ENCODE measurements at places on chromosomes 12 and 14. TPM values are rescaled to one million over a fixed set of nuclear protein-coding genes. Genes with fewer than 3 reads are reported as not detected.

Gene NEUROD4
- total RNA-seq, result not detected

DNA sequence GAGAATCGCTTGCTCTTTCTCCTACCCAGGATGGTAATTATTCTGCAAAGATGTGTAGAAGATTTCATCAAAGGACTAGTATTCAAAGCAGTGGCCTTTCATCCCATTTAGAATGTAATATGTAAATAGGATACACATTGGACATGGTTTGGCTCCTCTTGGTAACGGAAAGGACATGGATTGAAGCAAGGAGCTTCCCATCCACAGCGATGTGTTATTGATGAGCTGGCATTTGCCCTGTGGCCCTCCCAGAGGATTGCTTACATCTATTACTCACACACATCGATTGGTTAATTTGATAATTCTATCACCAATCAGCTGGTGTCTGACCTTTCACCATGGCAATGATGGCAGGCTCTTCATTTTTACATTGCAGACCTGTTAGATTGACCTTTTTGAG, 458.4 kb downstream of the EGLN3 start:
- no peaks in the 10 kb centered on the region for H3K36me3 ChIP-seq
- no peaks in the 10 kb centered on the region for H3K27me3 ChIP-seq
- H3K27ac ChIP-seq, result no peak overlapping the region

GRCh38 chr12:126663304-126664094, 1598.3 kb downstream of the AACS start:
- H3K27me3 ChIP-seq, result no peaks in the 10 kb centered on the region
- H3K27ac ChIP-seq, result no peak overlapping the region
- H3K4me3 ChIP-seq, result no peak overlapping the region
- H3K36me3 ChIP-seq, result no peaks in the 10 kb centered on the region
- peak; percentile 16 for DNase-seq

Gene LARP4
- total RNA-seq, result 48.7 TPM

GRCh38 chr12:32454075-32454474, 54.7 kb downstream of the FGD4 start:
- peak overlapping the region; percentile 74 for H3K27ac ChIP-seq
- DNase-seq, result peak; percentile 40
- no peaks in the 10 kb centered on the region for H3K36me3 ChIP-seq

Gene DIP2B
- total RNA-seq, result 31.8 TPM

- H3K4me3 ChIP-seq, result no peak overlapping the region
- no peak overlapping the region for H3K27ac ChIP-seq
- H3K27me3 ChIP-seq, result no peaks in the 10 kb centered on the region
- DNase-seq, result no peak
- H3K36me3 ChIP-seq, result no peaks in the 10 kb centered on the region
These were observed 132.2 kb upstream of the NUDT4 start for GRCh38 chr12:93245543-93245942.

- H3K4me1 ChIP-seq, result peaks cover 3% of the 10 kb centered on the region
- H3K36me3 ChIP-seq, result no peaks in the 10 kb centered on the region
These were observed 89.7 kb downstream of the ESRRB start for GRCh38 chr14:76465664-76466063.

GRCh38 chr12:57734591-57734990, 4.0 kb downstream of the AGAP2 start:
- no peaks in the 10 kb centered on the region for H3K36me3 ChIP-seq
- no peak for DNase-seq
- H3K4me3 ChIP-seq, result no peak overlapping the region
- H3K27ac ChIP-seq, result no peak overlapping the region
- H3K4me1 ChIP-seq, result peaks cover 23% of the 10 kb centered on the region

Gene NUAK1
- 5.3 TPM for total RNA-seq

Gene SSPN
- 4.1 TPM for total RNA-seq

Gene CLMN
- total RNA-seq, result 15.7 TPM

Gene POTEM
- not detected for total RNA-seq

- no peaks in the 10 kb centered on the region for H3K27me3 ChIP-seq
- H3K4me1 ChIP-seq, result peaks cover 19% of the 10 kb centered on the region
- no peak overlapping the region for H3K4me3 ChIP-seq
- no peaks in the 10 kb centered on the region for H3K36me3 ChIP-seq
- H3K27ac ChIP-seq, result peak overlapping the region; percentile 39
These were observed 27.0 kb downstream of the PPP1R13B start for GRCh38 chr14:103820382-103820781.

DNA sequence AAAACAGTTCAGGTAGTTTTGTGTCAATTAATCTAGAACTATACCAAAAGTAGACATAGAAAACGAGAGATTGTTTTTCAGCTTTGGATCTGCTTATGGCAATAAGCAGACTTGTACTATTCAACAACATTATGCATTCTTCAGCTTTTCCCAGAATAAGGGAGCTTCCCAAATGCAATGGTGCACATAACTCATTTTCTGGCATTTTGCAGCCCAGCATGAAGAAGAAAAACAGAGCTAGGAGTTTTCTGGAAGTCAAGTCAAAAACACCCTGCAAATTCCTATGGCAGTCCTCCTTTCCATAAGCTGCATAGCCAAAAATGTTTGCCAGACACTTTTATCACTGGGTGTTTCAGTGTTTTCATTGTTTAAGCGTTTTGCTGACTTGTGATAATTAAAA, 314.7 kb downstream of the NAV3 start:
- no peaks in the 10 kb centered on the region for H3K36me3 ChIP-seq
- no peaks in the 10 kb centered on the region for H3K27me3 ChIP-seq
- H3K4me3 ChIP-seq, result no peak overlapping the region
- no peak for DNase-seq
- H3K4me1 ChIP-seq, result no peaks in the 10 kb centered on the region
- no peak overlapping the region for H3K27ac ChIP-seq

DNA sequence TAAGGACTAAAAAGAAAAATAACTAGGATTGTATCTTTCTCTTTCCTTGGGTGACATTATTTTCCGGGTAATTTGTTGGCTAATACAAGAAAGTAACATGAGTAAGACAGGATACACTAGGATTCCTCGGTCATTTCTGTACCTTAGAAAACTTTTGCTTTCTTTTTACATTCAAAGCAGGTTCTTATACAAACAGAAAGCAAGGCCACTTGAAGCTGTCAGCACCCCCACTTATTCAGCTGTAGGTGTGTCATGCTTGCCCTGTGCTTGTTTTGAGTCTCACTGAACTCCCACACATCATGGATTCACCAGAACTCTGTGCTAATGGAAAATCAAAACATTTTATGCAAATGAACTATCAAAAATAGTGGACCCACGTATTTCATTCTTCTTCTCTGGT, 266.8 kb upstream of the CLEC14A start:
- H3K4me3 ChIP-seq, result no peak overlapping the region
- H3K27ac ChIP-seq, result no peak overlapping the region
- no peaks in the 10 kb centered on the region for H3K36me3 ChIP-seq

GRCh38 chr12:31245822-31246469, 80.0 kb downstream of the SINHCAF start:
- H3K4me1 ChIP-seq, result no peaks in the 10 kb centered on the region
- no peak overlapping the region for H3K4me3 ChIP-seq
- DNase-seq, result no peak
- no peaks in the 10 kb centered on the region for H3K36me3 ChIP-seq
- H3K27ac ChIP-seq, result no peak overlapping the region

- H3K4me1 ChIP-seq, result no peaks in the 10 kb centered on the region
- H3K4me3 ChIP-seq, result no peak overlapping the region
- H3K27ac ChIP-seq, result no peak overlapping the region
- no peaks in the 10 kb centered on the region for H3K36me3 ChIP-seq
- no peaks in the 10 kb centered on the region for H3K27me3 ChIP-seq
- DNase-seq, result no peak
These were observed 249.9 kb upstream of the FLRT2 start for GRCh38 chr14:85280074-85280473.

Gene DLGAP5
- 10.8 TPM for total RNA-seq

- H3K4me1 ChIP-seq, result no peaks in the 10 kb centered on the region
- H3K27ac ChIP-seq, result no peak overlapping the region
- no peak overlapping the region for H3K4me3 ChIP-seq
- no peak for DNase-seq
These were observed 20.4 kb upstream of the VRK1 start for GRCh38 chr14:96776791-96777190.

Gene IQSEC3
- total RNA-seq, result 0.70 TPM

Measured in hepatocyte (in vitro differentiated cells).